Stomach (tissue), 19 donors: ENCODE measurements at places on chromosomes 12 and 14. TPM values are rescaled to one million over a fixed set of nuclear protein-coding genes. Genes with fewer than 3 reads are reported as not detected.

Gene TAS2R42
- polyA plus RNA-seq: not detected

Gene GZMH
- 0.44 TPM for polyA plus RNA-seq

Gene SIX6
- not detected for polyA plus RNA-seq

Gene STAT2
- 28.3 TPM for polyA plus RNA-seq

Gene TCL1A
- polyA plus RNA-seq: not detected

Gene WSCD2
- polyA plus RNA-seq: not detected

Gene PYGL
- 10.4 TPM for polyA plus RNA-seq

Gene FGD6
- polyA plus RNA-seq: 0.92 TPM

Gene FGF6
- not detected for polyA plus RNA-seq

Gene ANKS1B
- polyA plus RNA-seq: 1.1 TPM

- no peak overlapping the region for H3K4me3 ChIP-seq
- no peak for DNase-seq
- no peaks in the 10 kb centered on the region for H3K4me1 ChIP-seq
These were observed 58.6 kb upstream of the TMEM263 start for GRCh38 chr12:106897082-106897481.

DNA sequence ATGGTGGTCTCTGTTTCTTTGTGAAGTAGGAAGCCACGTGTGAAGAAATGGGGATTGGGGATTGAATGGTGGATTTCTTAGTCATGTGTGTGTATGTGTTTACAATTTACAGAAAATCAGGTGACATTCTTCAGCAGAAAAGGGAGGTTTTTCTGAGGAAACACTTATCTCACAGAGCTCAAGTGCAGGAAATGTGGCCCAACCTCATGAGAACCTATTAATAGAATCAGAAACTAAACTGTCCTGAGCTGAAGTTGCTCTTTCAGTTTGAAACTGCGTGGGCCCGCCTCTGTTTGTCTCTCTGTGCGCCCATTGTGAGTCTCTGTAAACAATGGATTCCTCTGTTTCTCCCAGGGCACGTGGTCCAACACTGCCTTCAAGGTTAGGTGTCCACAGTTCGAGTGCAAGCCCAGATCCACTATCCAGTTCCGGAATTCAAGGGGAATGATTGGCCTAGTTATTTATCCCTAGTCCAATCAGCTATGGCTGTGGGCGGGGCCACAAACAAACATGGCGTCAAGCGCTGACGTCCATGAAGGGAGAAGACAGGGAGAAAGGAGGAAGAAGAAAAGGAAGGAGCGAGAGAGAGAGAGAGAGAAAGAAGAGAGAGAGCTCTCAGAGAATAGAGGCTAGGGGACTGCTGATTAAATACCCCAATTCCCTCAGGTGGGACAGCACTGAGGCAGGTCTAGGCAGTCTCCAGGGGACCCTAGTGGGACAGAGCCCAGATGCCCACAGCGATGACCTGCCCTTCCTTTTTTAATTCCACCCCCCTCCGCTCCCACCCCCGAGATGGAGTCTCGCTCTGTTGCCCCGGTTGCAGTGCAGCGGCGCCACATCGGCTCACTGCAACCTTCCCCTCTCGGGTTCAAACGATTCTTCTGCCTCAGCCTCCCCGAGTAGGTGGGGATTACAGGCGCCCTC is 31.4 kb upstream of the C12orf76 start:
- no peaks in the 10 kb centered on the region for H3K4me1 ChIP-seq
- DNase-seq: peak; percentile 44
- no peak overlapping the region for H3K4me3 ChIP-seq
- H3K27ac ChIP-seq: peak overlapping the region; percentile 1

- no peak overlapping the region for H3K4me3 ChIP-seq
- no peak for DNase-seq
- H3K27ac ChIP-seq: peak overlapping the region; percentile 88
- no peaks in the 10 kb centered on the region for H3K36me3 ChIP-seq
These were observed 87.9 kb downstream of the PHLDA1 start for GRCh38 chr12:75943730-75944096.

DNA sequence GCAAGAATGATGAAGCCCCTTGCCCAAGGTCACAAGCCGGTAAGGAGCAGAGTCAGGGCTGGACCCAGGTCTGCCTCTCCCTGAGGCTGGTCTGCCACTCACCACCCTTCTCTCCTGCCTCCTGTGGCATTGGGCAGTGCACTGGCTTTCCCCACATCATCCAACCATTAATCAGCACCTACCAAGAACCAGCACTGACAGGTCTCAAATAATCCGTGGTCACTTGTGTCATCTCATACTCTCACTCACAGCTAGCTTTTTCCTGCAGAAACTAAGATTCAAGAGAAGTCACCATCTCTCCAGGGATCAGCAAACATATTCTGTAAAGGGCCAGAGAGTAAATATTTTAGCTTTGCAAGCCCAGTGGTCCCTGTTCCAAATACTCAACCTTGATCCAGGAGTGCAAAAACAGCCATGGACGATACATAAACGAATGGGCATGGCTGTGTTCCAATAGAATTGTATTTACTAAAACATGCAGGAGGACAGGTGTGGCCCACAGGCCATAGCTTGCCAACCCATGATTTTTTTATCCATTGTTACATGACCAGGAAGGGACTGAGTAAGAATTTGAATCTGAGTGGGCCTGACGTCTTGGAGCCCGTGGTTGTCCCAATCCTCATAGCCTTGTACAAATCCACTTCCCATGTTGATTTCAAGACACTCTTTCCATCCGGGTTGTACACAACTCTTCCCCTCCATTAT is 374.2 kb downstream of the BCL11B start:
- no peaks in the 10 kb centered on the region for H3K27me3 ChIP-seq
- no peaks in the 10 kb centered on the region for H3K4me1 ChIP-seq
- no peaks in the 10 kb centered on the region for H3K36me3 ChIP-seq

DNA sequence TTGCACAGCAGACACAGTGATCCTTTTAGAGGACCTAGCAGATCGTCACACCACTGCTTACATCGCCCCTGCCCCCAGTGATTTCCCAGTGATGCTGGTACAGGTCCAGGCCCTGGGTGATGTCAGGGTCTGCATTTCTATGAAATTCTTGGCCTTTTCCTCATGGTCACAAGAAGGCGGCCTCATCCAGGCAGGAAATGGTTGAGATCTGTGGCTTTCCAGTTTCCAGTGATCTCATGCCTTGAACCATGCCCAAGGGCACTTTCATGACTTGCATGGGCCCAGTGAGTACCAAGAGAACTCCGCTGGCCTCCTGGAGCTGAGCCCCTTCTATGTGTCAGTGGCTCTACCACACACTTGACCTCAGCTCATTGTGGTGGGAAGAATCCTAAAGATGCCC is 41.9 kb upstream of the BDKRB2 start:
- peak; percentile 2 for DNase-seq
- H3K27ac ChIP-seq: no peak overlapping the region
- peaks cover 9% of the 10 kb centered on the region for H3K27me3 ChIP-seq
- H3K4me3 ChIP-seq: no peak overlapping the region
- no peaks in the 10 kb centered on the region for H3K36me3 ChIP-seq

- peak overlapping the region; percentile 87 for H3K27ac ChIP-seq
- H3K27me3 ChIP-seq: no peaks in the 10 kb centered on the region
- H3K4me3 ChIP-seq: peak overlapping the region; percentile 60
- DNase-seq: no peak
- no peaks in the 10 kb centered on the region for H3K36me3 ChIP-seq
These were observed 252.3 kb downstream of the EFCAB11 start for GRCh38 chr14:89702073-89702875.

DNA sequence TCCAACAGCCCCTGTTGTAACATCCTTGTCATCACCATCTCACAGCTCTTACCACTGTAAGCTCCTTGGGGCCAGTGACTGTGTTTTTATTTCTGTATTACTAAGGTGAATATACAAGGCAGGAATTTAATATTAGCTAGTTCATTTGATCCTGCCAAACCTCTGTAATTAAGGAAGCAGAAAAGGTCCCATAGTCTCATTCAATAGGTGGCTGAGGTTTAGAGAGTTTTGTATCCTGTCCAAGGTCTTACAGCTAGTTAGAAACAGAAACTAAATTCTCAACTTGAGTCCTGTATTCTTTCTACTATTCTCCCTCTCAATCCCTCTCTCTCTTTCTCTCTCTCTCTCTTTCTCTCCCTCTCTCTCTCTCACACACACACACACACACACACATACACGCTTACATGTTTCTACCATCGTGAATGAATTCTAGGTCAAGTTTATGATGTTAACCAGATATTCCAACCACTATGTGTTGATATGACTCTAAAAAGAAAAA is 543 bp upstream of the GLIPR1 start:
- peak overlapping the region; percentile 38 for H3K27ac ChIP-seq
- DNase-seq: no peak
- no peaks in the 10 kb centered on the region for H3K36me3 ChIP-seq
- peak overlapping the region; percentile 47 for H3K4me3 ChIP-seq

DNA sequence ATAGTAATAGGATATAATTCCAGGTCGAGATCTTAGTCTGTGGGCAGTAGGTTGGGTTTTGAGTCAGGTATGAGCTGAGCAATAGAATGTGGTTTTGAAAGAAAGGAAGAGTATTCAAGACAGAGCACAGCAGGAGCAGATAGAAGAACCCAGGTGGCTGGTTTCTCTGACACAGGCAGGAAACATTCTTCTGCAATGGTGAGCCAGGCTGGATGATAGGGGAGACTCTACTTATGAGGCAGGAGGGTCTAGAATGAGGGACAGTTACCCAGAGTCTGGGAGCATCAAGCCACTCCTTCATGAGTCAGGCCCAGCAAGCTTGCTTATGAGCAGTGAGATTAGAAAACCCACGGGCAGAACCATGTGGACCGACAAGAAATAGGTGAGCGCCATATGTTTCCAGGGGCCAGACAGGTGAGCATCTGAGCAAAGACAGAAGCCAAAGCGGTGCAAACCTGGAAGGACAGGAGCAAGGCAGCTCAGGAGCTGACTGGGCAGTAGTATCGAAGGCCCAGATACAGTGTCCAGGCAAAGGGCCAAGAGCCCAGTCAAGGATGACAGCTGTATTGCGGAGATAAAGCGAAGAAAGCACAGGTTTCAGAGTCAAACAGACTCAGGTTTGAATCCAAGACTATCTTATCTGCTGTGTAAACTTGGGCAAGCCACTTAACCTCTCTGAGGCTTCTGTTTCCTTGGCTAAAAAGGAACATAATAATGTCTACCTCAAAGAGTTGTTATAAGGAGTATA is 22.5 kb upstream of the PCNX1 start:
- DNase-seq: no peak
- no peak overlapping the region for H3K4me3 ChIP-seq
- H3K36me3 ChIP-seq: no peaks in the 10 kb centered on the region
- no peaks in the 10 kb centered on the region for H3K27me3 ChIP-seq

DNA sequence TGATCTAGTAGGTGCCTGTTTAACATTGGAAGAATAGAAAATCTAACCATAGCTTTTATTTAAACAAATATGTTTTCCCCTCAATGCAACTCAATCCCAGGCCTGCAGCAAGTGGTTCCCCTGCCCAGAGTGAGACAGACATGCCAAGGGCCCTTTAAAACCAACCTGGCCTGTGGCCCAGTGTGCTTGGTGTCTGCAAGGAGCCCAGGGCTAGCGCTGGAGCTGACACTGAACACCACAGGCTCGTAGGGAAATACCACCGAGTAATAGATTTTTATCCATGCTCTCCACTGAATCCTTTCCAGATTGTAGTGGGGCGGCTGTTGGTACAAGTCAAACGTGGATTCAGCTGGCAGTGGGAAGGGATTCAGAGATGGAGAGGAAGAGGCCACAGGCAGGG is 95.6 kb upstream of the NRXN3 start:
- no peaks in the 10 kb centered on the region for H3K4me1 ChIP-seq
- H3K27ac ChIP-seq: no peak overlapping the region
- no peak overlapping the region for H3K4me3 ChIP-seq
- DNase-seq: no peak
- H3K36me3 ChIP-seq: no peaks in the 10 kb centered on the region
- no peaks in the 10 kb centered on the region for H3K27me3 ChIP-seq

GRCh38 chr14:85534458-85535293 is 4.7 kb downstream of the FLRT2 start:
- DNase-seq: peak; percentile 63
- H3K36me3 ChIP-seq: no peaks in the 10 kb centered on the region
- peak overlapping the region; percentile 73 for H3K4me3 ChIP-seq
- H3K27ac ChIP-seq: no peak overlapping the region
- H3K4me1 ChIP-seq: peaks cover 43% of the 10 kb centered on the region

DNA sequence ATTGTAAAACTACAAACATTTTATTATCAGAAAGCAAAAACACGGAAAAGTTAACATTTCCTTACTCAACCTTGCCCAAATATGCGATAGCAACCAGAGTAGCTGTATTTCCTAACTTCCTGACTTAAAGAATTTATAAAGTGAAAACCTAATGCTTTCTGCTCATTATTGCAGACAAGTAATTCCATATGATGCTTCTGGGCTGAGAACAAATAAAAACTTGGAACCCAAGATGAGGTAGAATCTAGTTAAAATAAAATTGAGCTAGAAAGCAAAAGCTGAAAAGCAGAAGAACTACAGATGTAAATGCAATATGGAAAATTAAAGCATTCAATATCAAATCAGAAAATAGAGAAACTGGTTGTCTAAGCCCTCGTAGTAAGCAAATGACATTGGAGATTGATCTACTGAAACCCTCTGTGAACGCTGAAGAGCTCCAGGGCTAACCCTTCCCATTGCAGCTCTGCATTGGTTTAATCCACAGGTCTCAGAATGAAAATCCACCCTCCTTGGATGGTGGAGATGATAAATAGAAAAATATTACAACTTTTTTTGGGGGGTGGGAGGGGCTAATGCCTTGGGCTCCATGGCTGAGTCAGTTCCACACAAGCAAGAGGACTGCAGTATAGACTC is 40.7 kb downstream of the CORO1C start:
- peaks cover 91% of the 10 kb centered on the region for H3K4me1 ChIP-seq
- H3K36me3 ChIP-seq: no peaks in the 10 kb centered on the region
- H3K27ac ChIP-seq: peak overlapping the region; percentile 91
- peak overlapping the region; percentile 6 for H3K4me3 ChIP-seq

DNA sequence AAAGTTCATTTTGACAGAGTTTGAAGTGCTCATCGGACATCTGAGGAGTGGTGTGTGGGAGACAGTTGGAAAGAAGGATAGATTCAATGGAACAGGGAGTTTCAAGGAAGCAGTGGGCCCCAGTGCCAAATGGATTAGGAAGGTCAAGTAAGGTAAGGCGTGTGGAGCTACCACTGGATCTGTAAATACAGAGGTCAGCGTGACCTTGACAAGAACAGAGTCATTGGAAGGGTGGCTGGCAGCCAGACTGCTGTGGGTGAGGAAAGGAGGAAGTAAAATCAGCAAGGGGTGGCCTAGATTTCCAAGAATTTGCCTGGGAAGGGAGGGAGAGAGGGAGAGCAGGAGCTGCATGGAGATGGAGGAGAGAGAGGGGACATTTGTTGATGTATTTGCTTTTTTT is 68.2 kb upstream of the IGF1 start:
- no peak overlapping the region for H3K4me3 ChIP-seq
- no peaks in the 10 kb centered on the region for H3K4me1 ChIP-seq
- no peak overlapping the region for H3K27ac ChIP-seq

DNA sequence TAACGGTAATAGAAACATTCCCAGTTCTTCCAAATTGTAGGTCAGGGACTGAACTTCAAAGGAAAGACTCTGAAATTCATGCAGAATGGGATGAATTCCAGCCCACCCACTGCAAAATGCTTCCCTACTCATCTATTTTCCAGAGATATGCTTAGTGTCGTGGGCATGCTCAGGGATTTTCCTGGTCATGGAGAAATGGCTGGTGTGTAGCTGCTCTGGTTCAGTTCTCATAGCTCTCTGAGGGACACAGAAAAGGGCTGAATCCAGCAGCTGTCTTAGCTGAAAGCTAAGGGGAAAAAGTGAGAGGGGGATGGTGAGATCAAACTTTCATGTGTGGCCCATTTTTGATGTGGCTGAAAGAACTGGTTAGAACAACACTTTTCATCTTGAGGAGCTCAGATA is 72.9 kb upstream of the KRAS start:
- no peaks in the 10 kb centered on the region for H3K36me3 ChIP-seq
- DNase-seq: no peak
- H3K4me3 ChIP-seq: no peak overlapping the region
- H3K27ac ChIP-seq: no peak overlapping the region
- no peaks in the 10 kb centered on the region for H3K27me3 ChIP-seq
